NCI-H446 treated with DMSO at 0.1 percent for 48 hours (cell line): ENCODE measurements at places on chromosomes 6 and 20.

- DNase-seq = no peak
These were observed 118.4 kb downstream of the JPH2 start for GRCh38 chr20:44068316-44069201.

GRCh38 chr20:45997187-45997586, 11.5 kb upstream of the MMP9 start:
- no peak for DNase-seq

DNA sequence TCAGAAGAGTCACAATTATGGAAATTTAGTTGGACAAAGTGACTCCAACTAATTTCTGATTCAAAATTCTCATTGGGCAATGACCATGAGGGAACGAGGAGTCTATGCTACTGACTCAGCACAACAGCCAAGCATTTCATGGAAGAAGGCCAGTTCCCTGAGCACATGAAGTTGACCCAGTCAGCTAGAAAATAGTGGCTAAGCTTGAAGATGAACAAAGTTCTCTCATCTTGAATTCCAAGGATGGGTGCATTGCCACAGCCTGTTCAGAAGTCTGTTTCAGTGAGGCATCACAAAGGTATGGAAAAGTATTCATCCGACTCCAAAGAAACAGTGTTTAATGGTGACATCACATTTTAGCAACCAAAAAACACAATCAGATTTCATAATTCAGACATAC, 676.9 kb downstream of the HACE1 start:
- DNase-seq = no peak

GRCh38 chr6:20085817-20086216, 126.5 kb downstream of the MBOAT1 start:
- no peak for DNase-seq

GRCh38 chr6:40923326-40923725, 115.7 kb downstream of the UNC5CL start:
- DNase-seq = no peak

DNA sequence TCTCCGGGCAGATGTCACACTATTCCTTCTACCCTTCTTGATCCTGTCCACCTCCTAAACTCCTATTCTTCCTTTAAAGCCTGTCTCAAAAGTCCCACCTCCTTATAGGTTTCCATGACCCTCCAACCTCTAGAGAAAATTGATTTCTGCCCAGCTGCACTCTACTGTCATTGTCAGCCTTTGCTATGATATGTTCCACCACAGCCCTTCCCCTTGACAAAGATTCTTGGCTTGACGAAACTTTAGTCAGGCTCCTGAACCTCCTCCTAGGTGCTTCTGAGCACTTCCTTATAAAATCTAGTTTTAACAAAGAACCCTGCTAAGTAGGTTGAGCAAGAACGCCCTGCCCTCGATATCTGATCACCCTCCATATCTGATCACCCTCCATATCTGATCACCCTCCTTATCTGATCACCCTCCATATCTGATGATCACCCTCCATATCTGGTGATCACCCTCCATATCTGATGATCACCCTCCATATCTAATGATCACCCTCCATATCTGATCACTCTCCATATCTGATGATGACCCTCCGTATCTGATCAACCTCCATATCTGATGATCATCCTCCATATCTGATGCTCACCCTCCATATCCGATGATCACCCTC, 103.2 kb downstream of the RIN2 start:
- DNase-seq = no peak

DNA sequence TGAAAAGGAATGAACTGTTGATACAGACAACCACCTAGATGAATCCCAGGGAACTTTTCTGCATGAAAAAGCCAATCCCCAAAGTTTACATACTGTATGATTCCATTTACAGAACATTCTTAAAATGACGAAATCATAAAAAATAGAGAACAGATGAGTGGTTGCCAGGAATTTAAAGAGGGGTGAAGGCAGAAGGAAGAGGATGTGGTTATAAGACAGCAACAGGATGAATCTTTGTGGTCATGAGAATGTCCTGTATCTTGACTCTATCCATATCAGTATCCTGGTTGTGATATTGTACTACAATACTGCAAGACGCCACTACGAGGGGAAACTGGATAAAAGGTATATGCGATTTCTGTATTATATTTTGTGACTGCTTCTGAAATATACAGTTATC, 70.1 kb upstream of the EMILIN3 start:
- no peak for DNase-seq

DNA sequence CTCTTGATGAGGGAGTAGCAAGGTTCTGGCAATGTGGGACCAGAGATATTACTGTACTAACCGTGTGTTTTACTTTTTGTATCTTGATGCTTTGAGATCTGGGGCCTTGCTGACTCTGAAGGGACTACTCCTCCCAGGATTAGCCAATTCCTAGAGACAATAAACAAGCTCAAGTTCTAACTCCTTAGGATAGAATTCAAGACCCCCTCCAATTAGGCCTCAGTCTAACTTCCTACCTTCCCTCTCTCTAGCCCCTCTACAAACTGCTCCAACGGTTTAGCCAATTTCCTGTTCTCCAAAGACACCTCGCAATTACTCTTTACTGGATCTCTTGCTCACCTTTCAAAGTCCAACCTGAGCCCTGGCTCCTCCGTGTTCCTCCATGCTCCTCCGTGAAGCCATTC, 158.7 kb upstream of the JARID2 start:
- no peak for DNase-seq

DNA sequence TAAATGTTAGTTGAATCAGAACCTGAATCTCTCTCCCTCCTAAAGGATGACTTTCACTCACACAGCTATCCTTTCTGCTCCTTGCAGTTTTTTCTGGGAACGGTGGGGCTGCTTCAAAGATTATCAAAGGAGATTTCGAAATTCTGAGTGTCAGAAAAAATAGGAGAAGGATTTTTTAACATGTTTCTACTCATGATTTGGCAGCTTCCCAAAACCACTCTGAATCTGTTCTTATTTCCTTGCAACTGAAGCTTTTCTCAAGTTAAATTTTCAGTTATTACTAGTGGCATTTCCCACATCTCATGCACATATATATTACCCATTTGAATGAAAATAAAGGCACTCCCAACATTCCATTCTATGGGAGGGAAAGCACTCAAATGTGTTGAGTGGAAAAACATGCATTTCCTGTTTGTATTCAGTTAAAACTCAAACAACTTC, 123.6 kb downstream of the LCA5 start:
- no peak for DNase-seq

DNA sequence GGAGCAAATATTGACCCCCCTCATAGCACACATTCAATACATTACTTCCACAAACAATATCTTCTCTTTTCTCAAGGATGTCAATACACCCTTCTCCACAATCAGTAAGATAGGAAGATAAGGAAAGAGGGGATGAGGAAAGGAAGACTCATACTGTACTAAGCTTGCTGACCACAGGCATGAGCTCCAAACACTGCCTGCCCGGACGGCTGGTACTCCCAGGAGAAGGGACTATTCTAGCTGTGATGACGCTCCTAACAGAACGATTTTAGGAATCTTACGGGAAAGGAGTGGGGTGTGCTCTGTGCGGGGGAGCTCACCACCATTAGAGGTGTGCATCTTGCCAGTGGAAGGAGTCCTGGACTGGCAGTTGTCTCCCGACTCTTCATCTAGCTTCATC, 3.9 kb upstream of the CCN6 start:
- no peak for DNase-seq

DNA sequence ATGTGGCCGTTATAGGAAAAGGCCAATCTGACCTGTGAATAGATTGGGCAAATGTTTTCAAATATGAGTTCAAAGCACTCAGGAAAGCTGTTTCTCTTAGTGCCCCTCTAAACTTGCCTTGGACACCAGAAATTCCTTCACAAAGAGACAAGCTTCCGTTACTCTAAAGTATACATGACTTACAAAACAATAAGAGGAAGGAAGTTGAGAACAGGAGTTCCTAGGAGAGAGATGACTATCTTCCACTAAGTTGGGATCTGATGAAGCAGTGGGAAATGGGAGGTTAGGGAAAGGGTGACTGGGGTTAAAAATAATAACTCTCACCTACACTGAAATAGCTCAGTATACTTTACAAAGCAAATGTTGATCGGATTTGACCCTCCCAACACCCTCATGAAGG, 50.0 kb downstream of the ISM1 start:
- no peak for DNase-seq

- DNase-seq = no peak
These were observed 58.1 kb downstream of the C6orf58 start for GRCh38 chr6:127635091-127635490.

GRCh38 chr20:32623667-32624157, 38.6 kb upstream of the NOL4L start:
- no peak for DNase-seq

- DNase-seq = peak; percentile 80
These were observed 191.1 kb downstream of the EYA4 start for GRCh38 chr6:133432021-133432989.

DNA sequence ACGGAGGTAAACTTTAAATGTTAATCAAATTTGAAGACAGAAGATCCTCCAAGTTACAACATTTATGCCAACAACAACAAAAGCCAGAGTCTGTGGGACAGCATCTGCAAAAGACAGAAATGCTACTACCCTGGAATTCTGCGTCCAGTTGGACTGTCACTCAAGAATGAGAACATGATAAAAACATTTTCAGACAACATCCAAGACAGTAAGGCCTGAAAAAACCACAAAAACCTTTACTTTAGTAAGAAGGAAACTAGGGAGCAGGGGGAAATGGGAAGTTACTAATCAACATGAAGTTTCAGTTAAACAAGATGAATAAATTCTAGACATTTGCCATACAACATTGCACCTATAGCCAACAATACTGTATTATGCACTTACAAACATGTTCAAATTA, 77.6 kb downstream of the MLIP start:
- DNase-seq = no peak

DNA sequence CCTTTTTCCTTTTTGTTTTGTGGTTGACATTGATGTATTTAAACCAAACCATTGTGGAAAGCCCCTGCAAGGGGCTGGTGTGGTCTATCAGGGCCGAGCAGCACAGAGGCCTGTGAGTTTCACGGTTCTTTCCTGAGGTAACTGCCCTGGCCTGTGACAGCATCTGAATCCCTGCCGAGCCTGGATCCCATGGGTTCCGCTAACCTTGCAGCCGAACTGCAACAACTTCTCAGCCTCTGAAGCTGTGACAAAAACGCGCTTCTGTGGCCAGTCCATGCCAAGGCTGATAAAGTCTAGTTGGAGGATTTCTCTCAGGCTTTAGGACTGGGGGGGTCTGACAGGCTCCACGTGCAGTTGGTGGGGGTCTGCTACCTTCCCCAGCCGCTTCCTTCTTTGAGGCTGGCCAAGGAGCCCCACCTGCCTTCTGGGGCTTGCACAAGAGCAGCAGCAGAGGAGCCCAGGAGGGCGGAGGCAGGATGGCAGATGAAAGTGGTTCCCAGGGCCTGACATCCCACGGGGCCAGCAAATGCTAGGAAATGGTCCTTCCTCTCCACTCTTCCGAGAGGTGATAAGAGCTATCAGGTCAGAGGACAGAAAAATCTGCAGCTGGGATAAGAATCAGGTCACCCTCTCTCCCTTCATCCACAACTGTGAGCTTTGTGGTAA, 150.9 kb downstream of the PREX1 start:
- DNase-seq = no peak

GRCh38 chr6:5499644-5500306, 238.5 kb downstream of the FARS2 start:
- DNase-seq = no peak

DNA sequence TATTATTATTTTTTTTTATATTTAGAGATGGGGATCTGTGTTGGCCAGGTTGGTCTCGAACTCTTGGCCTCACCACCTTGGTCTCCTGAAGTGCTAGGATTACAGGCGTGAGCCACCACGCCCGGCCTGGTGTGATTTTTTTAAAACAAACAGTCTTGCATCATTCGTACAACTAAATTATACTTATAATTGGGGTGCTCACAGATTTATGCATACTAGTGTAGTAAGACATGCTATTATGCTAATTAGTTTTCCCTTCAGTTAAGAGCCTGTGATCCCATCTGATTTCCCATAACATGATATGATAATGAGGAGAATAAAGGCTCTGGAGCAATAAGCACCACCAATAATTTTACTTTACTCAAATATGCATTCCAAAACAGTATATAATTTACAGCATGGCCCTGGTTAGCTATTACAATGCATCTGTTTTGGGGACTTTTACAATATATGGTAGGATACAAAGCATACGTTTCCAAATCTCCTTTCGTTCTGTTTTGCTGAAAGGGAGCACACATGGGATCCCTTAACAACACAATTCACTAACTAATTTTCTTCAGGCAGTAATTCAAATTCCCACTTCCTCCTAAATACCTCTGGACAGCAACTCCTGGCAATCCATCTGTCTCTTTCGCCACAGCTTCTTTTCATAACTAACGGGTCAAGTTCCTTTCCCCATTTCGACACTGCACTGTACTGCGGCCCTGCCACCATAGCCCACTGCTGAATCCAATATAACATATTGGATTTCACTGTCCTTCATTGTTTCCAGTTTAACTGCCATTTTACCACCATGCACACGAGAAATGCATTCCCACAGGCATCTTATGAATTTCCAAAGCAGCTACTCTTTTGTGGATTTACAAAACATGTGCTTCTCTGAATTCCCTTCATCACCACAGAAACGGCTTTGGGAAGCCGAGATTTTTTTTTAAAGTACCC, 1.7 kb downstream of the NUDT3 start:
- peak; percentile 25 for DNase-seq

- no peak for DNase-seq
These were observed 89.4 kb downstream of the PDE10A start for GRCh38 chr6:165573671-165574070.

GRCh38 chr6:144434308-144434990, 149.3 kb downstream of the UTRN start:
- DNase-seq = no peak

GRCh38 chr6:110671447-110671846, 143.8 kb downstream of the CDK19 start:
- no peak for DNase-seq

GRCh38 chr6:137722749-137723272, 144.2 kb upstream of the TNFAIP3 start:
- DNase-seq = no peak

DNA sequence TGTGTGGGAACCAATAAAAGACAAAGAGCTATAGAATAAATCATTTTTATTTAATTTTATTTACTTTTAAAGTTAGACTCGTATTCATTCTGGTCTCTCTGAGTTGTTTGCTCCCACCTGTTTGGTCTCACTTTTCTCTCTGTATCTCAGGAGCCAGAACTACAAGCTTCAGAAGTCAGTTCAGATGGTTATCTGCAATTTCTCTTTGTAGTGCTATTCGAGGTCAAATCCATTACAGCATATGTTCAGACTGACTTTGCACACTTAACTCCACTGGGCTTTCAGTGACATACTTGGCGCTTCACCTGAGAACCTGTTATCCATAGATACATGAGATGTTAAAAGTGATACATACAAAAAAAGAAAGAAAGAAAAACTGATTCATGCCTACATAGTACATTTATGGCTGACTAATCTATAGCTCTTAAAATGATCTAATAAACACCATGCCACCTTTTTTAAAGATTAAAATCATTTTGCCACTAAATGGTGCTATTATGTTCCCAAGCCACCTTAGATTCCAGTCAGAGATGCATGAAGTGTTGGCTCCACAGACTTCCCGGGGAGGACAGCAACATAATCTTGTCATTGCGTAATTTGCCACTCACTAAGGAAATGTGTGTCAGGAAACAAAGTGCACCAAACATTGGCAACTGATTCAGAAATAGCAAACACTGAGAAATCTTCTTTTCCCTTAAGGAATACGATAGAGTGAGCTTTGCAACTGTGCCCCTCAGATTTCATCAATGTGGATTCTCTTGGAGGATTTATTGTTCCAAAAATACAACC, 396.7 kb downstream of the HACE1 start:
- DNase-seq = no peak

GRCh38 chr6:89330910-89331309, 15.8 kb upstream of the GABRR2 start:
- no peak for DNase-seq
